ENCODE measurements at places on chromosomes 3 and 15.

DNA sequence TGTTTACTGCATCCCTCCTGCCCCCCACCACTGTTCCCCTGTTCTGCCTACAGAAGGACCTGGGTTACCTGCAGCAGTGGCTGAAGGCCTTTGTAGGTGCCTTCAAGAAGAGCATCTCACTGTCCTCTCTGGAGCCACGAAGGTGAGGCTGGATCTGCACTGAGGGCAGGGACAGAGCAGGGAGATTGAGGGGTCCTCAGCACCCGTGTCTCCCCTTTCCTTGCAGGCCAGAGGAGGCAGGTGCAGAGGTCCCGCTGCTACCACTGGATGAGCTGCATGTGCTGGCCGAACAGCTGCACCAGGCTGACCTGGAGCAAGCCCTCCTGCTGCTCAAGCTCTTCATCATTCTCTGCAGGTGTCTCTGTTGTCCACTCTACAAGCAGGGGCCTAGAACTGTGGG lies 9.2 kb downstream of the NBEAL2 start:
- no peak for DNase-seq

DNA sequence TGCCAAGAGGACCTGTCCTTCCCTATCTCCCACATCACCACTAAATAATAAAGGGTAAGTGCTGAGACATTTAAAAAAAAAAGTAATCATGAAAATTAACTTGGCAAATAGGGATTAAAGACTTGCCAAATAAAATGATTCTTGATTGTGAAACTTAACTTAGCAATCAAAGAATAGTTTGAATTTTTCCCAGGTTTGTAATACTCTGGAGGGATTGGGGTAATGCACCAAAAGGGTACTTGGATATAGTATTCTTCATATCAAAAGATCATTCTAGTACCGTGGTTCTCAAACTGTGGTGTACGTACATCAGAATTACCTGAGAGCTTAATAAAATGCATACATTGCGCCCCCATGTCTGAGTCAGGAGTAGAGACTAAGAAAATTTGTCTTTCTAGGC lies 28.5 kb downstream of the CALML4 start:
- no peak for DNase-seq

- no peak for DNase-seq
Observed at GRCh38 chr15:41513506-41514227, at the start of gene LTK. Gene LTK (minus strand): TSS chr15:41513827. CDS start chr15:41513709, 118 bp downstream.

DNA sequence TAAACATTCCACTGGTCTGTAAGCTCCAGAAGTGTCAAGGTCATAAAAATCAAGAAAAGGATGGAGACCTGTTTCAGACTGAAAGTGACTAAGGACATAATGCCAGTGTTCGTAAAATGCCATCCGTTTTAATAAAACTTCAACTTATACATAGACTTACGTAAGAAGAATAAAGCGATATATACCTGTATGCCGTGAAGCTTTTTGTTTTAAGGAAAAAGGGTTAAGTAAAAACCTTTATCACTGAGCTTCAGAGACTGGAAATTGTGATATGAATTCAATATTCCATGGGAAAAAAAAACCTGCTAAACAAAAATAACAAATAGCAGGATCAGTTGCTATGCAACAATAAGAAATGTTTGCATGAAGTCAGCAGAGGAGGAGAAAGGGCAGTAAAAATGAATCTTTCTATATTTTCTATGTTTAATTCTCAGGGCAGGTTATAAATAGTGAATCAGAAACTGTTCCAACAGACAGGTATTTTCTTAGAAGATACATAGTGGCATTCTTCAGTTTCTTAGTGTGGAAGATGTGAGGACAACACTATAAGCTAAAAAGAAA lies 42.5 kb downstream of the CHSY1 start:
- DNase-seq: no peak

- no peak for DNase-seq
Observed at GRCh38 chr3:71695000-71695482, 30.2 kb downstream of the EIF4E3 start.

GRCh38 chr3:53236112-53236841 lies 19.5 kb downstream of the TKT start:
- DNase-seq: no peak

DNA sequence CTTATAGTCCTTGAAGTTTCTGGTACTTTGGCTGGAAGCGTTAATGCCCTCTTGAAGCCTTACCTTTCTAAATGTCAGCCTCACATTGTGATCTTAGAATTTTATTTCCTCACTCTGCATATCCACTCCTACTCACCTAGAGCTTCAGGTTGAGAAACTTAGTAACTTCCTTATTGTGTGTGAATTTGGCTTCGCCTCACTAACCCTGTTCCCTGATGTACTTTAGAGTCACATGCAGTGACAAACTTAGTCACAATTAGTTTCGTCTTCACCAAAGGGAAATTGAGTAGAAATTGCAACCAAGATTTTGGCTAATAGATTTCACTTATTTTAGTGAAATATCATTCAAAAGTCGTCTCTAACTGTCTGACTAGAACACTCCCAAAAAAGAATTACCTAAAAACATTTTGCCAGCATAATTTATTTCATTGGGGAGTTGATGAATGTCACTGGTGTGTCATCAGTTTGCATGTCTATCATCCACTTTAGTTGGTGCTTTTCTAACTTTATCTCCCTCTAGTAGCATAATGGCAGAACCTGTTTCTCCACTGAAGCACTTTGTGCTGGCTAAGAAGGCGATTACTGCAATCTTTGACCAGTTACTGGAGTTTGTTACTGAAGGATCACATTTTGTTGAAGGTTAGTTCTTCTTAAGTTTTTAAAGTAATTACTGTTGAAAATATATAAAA lies 960 bp downstream of the MFN1 start:
- DNase-seq: peak; percentile 13

GRCh38 chr15:40335938-40336743 lies 4.6 kb downstream of the CCDC9B start:
- no peak for DNase-seq

- peak; percentile 92 for DNase-seq
Observed at GRCh38 chr3:13011573-13012220, 61.5 kb downstream of the IQSEC1 start.

DNA sequence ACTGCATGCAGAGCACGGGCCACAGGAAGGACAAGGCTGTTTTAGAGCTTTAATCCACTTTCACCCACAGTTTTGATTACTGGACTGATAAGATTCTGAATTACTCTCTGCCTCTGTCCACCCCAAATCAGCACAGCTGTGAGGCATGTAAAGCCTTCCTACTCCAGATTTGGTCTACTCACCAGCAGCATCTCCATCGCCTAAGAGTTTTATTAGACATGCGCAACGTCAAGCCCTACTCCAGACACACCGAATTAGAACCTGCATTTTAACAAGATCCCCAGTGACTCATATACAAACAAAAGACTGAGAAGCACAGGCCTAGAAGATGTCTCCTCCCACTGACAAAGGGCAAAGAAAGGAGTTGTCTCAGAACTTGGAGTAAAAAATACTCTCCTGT lies 221.2 kb downstream of the TUSC7 start:
- DNase-seq: no peak

Data from CD4-positive, alpha-beta T cell treated with Interferon alpha-2 for 1 hour (primary cell).